ENCODE measurements at places on chromosomes 7 and 10.

GRCh38 chr10:99555825-99556523, 23.2 kb downstream of the NKX2-3 start:
- DNase-seq: no peak

DNA sequence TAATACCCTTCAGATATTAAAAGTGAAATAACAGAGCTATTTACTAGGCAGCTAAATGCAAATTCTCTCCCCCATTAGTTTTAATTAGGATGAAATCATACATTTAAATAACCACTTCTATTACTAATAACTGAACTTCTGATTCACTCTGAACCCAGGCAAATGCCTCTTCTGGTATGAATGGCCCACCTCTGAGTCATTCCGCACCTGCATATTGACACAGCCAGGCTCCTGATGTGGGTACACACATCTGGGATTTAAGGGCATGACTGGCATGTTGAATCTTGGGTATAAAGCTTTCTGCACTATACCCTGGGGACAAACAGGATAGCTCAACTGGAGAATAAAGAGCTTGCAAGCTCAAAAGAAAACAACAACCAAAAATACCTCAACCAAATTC, 140.9 kb downstream of the AUTS2 start:
- DNase-seq: no peak

GRCh38 chr10:110923856-110924493, 4.6 kb downstream of the SHOC2 start:
- no peak for DNase-seq

DNA sequence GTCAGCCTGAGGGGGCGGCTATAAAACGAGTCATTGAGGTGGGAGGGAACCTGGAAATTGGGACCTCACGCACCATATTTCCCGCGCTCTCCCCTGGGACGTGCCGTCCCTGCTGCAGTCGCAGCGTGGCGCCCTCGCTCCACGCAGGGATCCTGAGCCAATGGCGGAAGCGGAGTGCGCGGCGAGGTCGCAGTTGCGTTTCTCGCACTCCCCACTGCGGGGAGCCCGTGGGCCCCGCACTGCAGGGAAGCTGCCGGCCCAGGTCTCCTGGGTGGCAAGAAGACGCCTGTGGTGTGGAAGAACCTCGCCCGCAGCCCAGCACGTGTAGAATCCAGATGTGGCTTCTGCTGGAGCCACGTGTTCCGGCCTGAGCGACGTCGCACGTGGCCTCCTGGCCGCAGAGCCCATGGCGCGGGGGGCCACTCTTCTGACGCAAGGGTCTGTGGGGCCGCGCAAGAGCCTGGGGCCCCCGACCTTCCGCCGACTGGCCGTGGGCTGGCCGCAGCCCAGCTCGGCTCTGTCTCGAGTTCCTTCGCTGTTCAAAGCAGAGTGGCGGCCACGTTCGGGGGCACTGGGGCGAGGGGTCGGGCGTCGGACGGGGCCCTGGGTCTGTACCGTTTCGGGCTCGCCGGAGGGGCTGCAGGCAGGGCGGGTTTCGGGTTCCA, 26.4 kb downstream of the HIF1AN start:
- peak; percentile 88 for DNase-seq

DNA sequence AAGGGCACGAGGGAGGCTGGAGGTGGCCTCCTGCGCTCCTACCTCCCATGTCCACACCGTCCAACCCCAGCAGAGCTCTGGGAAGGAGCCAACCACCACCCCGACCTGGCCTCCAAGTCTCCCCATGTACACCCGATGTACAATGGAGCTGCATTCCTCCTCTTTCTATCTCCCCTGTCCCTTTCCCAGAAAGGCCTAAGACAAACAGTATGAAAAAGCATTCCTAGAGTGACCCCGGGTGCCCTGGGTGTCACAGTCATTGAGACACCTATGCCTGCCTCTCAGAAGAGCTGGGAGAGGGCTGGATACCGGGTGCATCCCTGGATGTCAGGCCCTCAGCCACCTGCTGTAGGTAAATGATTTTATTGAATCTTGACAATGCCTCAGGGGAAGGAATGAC, 248.1 kb downstream of the EMX2 start:
- no peak for DNase-seq

DNA sequence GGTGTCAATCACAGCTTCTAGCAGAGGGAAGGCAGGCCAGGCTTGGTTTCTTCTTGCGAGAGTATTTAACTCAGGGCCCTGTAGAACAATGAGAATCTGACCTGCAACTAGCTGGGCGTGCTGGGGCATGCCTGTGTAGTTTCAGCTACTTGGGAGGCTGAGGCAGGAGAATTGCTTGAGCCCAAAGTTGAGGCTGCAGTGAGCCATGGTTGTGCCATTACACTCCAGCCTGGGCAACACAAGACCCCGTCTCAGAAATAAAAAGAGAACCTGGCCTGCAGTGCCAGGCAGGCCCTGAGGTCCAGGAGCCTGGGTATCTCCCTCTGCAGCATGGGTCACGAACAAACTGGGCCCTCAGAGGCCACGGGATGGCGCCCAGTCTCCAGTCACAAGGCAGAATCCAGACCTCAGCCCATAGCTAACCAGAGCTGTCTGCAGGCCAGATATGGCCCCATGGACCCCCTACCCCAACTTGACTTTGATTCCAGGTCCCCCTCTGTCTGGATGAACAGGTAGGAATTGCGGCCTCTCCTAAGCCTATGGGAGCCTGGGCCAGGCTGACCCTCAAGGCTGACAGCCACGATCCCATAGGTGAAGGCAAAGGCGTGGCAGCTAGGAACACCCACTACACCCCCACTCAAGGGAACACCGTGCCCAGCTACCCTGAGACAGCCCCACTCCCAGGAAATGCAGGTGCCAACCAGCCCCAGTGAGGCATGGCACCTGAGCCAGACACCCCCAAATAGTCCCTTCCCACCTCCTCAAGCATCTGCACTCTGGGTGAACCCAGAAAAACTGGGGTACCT, 102.7 kb upstream of the TNRC18 start:
- peak; percentile 70 for DNase-seq

DNA sequence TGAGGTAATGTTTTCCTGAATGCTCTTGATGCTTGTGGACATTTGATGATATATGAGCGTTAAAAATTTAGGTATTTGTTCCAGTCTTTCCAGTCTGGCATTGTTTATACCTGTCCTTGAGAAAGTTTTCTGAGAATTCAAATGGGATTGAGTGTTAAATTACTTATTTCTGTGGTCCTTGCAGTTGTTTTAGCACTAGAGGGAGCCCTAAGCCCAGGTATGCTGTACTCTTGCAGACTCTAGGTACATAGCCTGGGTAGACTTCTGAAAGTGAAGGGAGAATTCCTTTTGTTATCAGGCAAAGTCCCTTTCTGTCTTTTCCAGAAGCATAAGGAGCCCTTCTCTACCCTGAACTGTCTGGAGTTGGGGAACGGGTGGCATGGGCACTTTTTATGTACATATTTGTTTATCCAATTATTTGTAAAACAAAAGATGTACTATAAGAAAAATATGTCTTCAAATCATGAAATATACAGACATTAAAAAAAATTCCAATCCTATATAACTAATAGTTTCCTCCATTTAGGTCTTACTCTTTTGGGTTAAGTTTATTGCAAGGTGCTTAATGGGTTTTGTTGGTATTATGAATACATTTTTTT, 262.1 kb downstream of the ATRNL1 start:
- DNase-seq: peak; percentile 31

GRCh38 chr7:102444961-102445673, 11.7 kb downstream of the ORAI2 start:
- DNase-seq: peak; percentile 33
